ENCODE measurements at places on chromosomes 4 and X.

GRCh38 chr4:151460434-151460833 is 51.5 kb downstream of the FHIP1A start:
- no peak for DNase-seq

DNA sequence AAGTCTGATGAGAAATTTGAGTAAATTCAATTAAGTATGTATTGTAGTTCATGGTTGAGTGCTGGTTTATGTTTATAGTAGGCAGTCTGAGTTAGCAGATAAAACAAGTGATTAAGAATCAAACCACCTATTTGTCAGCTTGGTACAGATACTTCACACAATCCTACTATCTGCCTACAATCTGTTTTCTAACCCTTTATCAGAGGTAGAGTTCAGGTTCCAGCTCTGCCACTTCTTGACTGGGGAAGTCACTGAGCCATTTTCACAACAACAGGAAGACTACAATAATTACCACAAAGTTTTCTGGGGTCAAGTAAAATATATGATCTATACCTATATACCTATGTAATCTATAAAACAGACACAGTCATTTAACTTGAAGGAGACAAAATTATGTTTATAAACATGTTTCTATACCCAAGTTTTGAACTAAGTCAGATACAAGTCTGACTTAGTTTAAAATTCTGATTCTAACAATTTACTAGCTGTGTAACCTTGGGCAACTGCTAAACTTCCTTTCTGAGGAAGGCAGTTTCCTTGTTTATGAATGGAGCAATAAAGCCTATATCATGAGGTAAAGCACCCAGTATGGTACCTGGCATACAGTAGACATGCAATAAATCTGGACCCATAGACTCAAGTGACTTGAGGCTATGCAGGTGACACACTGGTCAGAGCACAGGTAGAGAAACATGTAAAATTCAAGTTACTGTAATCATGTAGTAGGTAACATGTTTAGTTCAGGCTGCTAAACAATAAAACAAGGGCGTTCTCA is 37.2 kb upstream of the BDH2 start:
- DNase-seq: no peak

GRCh38 chr4:88720451-88721428 is 23.1 kb upstream of the NAP1L5 start:
- no peak for DNase-seq

- no peak for DNase-seq
These were observed 152.5 kb upstream of the STX18 start for GRCh38 chr4:4694296-4694772.

- no peak for DNase-seq
These were observed 244.8 kb upstream of the CTSO start for GRCh38 chr4:156198511-156198910.

- DNase-seq: no peak
These were observed 236.7 kb upstream of the PGRMC2 start for GRCh38 chr4:128524311-128524710.

DNA sequence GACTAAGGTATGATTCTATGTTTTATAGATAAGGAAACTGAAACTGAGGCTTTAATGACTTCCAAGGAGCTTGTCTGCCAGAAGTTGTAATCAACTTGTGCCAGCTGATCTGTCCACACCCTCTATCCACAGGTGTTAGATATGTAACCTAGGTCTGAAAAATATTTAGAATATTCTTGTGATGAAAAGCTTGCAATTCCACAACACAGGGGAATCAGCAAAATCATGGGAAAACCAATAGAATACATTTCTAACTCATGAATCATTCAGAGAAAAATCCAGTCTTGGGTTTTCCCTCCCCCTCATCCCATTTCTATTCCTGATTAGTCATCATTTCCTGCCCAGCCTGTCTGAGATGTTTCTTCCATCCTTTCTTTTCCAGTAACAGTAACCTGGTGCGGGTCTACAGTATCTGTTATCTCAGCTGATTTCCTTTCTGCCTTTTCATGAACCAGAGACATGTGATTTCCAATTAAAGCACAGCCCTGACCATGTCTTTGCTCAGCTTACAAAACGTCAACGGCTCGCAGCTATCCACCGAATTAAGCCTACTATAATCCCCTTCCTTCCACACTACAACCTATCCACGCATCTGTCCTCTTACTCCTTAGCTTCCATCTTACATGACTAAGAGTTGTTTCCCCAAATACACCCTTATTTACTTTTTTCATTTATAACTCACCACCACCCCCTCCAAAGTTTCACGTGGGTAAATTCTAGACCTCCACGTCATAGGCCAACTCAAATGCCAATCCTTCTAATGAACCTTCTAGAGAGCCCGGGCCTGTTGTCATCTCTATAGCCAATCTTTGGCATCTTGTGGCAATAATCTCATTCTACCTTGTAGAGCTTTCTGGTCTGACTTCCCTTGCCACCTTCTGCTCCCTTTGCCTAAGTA is 961 bp upstream of the NOCT start:
- DNase-seq: peak; percentile 11

DNA sequence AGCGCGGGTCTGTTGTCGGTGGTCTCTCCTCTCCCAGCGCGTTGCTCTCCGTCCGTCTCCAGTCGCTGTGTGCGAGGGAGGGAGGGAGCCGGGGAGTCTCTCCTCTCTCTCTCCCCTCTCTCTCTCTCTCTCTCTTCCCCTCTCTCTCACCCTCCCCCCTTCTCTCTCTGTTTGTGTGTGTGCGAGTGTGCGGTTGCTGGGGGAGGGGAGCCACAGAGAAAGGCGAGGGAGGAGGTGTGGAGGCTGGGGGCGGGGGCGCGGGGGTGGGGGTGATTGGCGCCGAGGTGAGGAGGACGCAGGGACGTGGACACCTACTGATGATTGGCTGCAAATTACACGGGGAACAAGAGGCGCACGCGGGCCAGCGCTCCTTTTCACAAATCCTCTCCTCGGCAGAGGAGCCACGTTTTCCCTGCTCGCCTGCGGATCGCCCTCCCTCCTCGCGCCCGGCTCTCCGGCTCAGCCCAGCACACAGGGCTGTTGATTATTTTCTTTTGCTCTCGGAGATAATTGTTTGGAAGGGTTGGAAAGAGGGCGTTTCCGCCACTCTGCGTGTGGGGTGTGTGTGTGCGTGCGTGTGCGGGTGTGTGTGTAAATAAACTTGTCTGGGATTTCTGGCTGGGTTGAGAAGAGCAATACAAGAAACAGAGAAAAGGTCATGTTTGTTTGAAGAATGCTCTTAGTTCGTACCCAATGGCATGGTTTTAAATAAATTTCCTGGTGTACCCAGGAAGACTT is at the start of gene CXXC4:
Gene CXXC4, minus strand, starts transcription at position 73 of the 738 bp plus-strand sequence. CDS start 3,092 bp downstream, outside the sequence.
- DNase-seq: no peak

GRCh38 chr4:8602686-8603430 is 10.3 kb downstream of the CPZ start:
- DNase-seq: no peak

DNA sequence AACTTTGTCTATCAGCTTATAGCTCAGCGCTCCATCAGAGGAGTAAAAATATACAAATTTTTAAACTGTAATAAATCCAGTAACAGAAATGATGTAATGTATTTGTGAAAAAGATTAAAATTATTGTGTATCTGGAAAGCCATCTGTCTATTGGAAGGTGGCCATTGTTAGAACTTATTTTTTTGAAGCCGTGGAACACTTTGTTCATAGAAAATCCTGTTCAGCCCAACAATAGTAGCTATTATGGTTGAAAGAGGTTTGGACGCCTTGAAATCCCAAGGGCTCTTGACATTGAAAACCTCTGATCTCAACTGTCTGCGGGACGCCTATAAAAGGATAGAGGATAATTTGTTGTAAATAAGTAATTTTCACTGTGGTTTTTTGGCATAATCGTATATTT is 98.3 kb downstream of the RAPGEF2 start:
- no peak for DNase-seq

- no peak for DNase-seq
These were observed 12.7 kb upstream of the HPF1 start for GRCh38 chr4:169770416-169770815.

DNA sequence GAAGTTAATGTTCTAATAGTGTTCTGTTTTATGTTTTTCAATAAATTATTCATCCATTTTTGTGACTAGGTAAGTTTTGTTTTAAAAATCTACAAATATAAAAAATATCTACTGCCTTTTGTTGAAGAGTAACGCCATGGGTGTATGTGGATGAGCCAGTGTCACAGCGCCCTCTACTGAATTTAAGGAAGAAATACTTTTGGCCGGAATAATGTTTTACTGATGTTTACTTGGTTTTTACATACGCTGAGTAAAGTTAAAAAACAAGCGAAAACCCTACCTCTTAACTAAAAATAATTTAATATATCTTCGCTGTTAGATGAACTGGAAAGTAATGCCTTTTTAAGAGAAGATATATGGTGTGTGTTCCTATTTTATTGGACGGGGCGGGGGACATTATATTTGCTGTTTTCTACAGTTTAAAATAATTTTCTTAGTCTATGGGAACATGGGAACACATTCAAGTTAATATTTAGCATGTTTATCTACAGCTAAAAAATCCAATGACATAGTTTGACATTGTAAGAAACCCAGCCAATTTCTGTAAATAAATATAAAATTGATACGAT is 86.1 kb downstream of the CPE start:
- DNase-seq: no peak

DNA sequence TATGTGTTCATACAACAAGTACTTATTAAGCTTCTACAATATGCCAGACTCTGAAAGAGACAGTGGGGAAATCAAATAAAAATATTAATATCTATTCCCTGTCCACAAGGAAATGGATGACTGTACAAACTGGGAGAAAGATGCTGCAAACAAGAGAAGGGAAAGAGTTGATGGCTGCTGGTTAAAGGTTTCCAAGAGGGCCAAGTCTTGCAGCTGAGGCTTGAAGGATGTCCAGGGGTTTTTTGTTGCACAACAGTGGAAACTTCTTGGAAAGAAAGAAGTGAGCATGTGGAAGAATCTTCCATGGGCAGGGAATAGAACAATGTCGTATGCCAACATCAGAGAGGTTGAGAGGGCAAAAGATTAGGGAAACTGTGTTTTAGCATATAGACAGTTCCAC is 95.8 kb downstream of the MID1 start:
- DNase-seq: no peak

- DNase-seq: peak; percentile 23
These were observed 71.0 kb upstream of the MXD4 start for GRCh38 chr4:2332976-2333319.

GRCh38 chrX:25105221-25105620 is 89.5 kb upstream of the ARX start:
- DNase-seq: no peak

DNA sequence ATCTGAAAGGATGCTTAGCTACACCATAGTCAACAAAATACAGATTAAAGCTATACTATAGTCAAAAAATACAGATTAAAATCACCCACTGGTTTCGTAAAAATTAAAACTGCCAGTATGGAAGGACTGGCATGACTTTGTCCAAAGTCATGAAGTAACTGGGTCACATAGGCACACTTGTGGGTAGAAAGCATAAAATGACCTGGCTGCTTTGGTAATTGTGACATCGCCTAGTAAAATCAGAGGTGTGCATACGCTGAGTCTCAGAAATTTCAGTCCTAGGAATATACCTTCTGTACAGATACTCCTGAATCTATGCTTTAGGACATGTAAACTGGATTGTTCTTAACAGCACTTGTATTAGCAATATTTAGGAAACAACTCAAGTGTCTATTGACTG is 28.1 kb downstream of the CLNK start:
- DNase-seq: no peak

GRCh38 chr4:48261281-48261680 is 8.4 kb downstream of the TEC start:
- no peak for DNase-seq

DNA sequence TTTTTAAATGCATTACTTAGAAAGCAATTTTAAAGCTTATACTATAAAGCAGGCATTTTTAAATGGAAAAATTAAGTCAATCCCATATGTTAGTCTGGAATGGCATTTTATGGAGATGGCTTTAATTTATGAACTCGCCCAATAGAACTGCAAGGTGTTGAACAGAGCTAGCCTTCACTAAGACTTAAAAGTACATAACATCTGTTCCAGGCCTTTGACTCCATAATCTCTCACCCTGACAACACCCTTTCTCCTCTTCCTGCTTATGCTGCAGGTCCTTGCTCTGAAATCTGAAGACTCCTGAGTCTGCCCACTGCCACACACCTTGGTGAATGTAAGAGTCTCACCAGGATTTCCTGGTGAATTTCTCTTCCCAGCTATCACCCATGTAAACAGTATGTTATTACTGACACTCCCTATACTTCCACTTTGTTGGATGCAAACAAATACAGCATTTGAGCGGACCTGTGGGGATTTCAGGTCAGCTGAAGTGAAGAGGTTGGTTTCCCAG is 17.7 kb upstream of the SLC39A8 start:
- DNase-seq: no peak

Data from activated naive CD4-positive, alpha-beta T cell treated with anti-CD3 and anti-CD28 coated beads, Interleukin-2, amount 50 U/mL, for 72 hours (primary cell).